Stromal cell of bone marrow (primary cell): ENCODE measurements at places on chromosomes 7 and 10.

GRCh38 chr7:26759108-26759507 is 105.3 kb downstream of the SKAP2 start:
- no peak for DNase-seq

DNA sequence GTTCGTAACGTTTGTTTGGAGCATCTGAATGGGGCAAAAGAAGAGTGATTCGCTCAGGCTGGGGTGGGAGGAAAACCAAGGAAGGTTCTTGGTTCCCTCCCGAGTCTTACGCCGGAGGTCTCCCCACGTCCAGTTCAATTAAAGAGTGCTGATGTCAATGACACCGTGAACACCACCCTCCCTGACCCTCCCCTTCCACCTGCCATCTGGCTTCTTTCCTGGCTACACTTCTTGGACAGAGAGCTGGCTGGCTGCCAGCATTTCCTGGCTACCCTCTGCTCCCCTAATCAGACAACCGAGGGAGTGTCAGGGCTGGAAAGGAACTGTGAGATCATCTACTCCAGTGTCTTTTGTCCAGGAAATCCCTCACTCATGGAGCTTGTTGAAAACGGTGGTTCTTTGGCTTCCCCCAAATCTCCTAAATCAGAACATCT is 24.1 kb upstream of the FFAR4 start:
- DNase-seq, result no peak

GRCh38 chr7:104074529-104074928 is 85.1 kb upstream of the RELN start:
- DNase-seq, result peak; percentile 10

GRCh38 chr10:127398140-127398970 is 150.8 kb upstream of the NPS start:
- peak; percentile 21 for DNase-seq

DNA sequence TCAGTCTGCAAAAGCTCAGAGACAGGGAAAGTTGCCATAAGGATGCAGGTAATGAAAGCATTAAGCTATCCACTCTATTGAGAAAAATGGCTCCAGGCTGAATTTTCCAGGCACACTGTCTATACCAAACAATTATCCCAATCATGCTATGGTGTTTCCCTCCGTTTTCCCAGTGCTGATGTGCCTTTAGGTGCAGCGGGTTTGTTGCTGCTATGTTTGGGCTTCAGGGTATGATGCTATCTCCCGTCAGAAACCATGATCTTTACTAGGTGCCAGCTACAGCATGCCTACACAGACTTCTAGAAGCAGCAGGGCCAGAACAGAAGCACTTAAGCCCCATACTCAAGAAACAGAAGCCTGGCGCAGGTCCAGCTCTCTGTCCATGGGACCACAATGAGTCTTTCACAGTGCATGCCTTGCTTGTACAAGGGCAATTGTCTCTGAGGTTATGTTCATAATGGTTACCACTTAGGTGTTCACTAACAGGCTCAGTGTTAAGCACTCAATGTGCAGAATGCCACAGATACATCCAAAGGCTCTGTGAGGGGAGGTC is 19.4 kb downstream of the STEAP1B start:
- no peak for DNase-seq

DNA sequence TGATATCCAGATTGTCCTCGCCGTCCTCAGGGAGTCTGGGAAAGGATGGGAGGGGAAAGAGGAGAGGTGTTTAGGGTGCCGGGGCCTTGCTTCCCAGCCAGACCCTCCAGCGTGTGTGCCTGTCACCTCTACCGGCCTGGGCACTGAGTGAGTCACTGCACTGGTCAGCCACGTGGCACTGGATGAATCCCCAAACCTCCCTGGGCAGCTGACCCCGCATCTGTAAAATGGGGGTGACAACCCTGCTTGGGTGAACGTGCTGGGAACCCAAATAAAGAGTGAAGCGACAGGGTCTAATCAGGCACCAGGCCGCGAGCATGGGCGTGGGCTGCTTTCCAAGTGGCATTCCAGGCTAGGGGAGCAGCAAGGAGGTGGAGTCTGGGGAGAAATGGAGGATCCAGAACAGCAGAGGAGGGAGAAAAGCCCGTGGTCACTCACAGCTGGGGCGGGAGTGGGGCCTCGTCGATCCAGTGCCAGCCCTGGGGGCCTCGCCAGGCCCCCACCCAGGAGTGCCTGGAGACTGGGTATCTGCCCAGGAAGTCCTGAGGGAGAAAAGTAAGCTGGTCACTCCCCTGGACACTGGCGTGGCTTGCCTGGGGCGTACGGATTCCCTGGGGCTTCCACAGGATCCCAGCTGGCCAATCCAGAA is 29.7 kb downstream of the KLRG2 start:
- DNase-seq, result no peak

DNA sequence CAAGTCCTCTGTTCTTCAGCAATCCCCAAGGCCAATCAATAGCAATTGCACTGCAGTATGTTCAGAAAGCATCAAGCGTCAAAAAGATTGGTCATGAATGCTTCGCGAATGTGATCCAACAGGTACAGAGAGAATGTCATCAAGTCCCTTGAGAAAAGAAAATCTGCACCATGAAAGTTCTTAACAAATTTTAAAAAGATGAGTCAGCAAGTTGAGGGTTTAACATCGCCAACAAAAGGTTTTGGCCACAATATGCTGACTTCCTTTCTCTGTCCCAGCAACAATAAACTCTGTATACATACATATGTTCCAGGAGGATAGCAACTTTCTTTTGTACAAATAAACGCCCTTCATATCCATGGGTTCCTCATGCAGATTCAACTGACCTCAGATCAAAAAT is 168.5 kb upstream of the C7orf33 start:
- DNase-seq, result no peak

- DNase-seq, result peak; percentile 25
These were observed 48.7 kb downstream of the ANK3 start for GRCh38 chr10:60340973-60341372.

DNA sequence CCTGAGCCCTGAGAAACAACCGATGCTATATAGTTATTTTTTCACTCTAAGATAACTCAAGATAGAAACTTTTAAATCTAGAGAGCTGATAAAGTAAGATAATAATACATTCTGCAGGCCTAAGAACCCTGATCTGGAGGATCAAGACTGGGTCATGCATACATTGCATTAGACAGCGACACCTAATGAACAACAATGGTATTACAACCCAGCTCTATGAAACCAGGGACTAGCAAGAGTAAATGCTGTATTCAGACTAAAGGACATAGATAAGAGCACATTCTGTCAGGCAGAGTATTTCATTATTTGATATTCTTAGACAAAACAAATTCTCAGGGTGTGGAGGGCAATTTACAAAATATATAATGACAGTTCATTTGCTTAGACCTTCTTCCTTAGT is 148.6 kb downstream of the GRK5 start:
- DNase-seq, result no peak

GRCh38 chr10:77638321-77639101 is 903 bp upstream of the KCNMA1 start:
- no peak for DNase-seq

- no peak for DNase-seq
These were observed 146.6 kb downstream of the CTNNA3 start for GRCh38 chr10:67549390-67549789.

DNA sequence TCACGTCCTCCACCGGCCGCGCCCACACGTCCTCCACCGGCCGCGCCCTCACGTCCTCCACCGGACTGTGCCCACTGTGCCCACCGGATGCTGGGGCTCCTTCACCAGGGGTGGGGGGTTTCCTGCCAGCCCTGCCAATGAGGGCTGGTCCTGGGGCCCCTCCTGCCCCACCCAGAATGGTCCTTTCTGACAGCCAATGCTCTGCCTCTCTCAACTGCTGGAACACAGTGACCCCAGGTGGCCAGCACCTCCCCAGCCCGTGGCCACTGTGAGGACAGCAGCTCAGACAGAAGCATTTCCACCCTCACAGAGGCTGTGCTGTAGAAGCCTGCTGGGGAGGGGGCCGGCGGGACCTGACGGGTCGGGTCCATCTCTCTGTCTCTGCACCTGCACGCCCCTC is 90.1 kb upstream of the DNAAF5 start:
- no peak for DNase-seq

- DNase-seq, result no peak
These were observed 566.5 kb downstream of the ATRNL1 start for GRCh38 chr10:115659616-115660015.

GRCh38 chr7:15709978-15710377 is 23.5 kb upstream of the MEOX2 start:
- DNase-seq, result no peak

DNA sequence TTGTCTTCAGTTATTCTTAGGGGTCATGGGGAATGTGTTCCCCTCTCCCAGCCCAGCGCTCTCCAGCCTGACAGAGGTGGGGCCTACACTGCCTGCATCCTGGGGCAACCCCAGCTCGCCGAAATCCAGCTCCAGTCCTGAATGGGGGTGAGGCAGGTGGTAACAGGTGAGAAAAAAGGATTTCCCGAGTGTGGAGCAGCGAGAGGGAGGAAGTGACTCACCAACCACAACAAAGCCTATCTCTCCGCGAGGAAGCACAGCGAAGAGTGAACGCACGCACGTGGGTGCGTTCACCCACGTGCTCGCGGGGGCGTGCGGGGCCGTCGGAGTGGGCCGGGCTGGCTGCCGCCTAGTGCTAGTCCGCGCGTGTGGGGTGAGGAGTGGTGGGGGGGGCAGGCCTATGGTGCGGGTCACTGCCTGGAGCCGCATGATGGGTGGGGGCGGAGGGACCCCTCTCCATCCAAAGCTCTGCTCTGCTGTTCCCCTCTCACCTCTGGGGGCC is 855 bp upstream of the PALD1 start:
- DNase-seq, result no peak

- DNase-seq, result no peak
These were observed 321.0 kb upstream of the TPK1 start for GRCh38 chr7:145156834-145157233.

DNA sequence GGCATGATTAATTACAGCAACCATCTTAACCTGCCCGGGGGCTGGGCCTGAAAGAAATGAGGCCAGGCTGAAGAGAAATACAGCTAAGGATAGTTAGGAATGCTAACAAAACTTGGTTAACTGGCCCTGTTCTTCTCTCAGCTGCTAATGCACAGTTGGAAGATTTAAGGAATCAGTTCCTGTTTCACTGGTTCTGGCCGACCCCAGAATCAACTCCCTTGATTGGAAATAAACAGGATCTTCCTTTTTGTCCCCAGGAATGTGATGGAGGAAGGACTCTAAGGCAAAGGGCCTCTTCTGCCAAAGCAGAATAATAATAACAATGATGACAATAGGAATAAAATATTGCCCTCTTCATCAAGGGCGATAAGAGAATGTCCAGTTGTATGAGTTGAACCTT is 3.5 kb upstream of the LRMDA start:
- DNase-seq, result no peak

DNA sequence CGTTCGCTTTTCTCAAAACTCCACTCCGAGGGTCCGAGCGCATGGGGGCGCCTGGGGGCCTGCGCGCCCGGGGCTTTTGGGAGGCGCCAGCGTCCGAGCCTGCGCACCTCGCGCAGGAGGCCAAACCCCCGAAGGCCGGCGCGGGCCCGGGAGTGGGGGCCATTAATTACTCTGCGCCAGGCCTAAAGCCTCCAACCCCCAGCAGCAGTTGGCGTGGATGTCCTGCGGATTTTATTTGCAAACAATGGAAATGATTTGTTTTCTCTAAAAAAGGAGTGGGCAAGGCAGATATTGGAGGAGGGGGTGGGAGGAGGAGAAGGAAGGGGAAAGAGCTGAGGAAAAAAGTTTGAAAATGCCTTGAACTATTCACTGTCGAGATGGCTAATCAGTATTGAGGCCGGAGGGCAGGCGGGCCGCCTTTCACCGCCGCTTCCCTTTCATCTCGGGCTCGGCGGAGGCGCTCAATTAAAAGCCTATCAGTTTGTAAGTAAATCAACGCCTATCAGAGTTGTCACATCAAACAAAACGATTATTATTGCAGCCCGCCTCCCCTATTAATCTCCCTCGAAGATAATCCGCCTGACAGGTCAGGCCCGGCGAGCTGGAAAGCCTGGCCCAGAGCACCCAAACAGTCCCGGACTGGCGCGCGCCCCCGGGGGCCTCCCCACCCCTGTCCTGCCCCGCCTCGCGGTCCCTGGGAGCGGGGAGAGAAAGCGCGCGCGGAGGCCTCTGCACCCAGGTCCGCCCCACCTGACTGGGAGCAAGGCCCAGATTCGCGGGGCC is 3.4 kb upstream of the ZNF503 start:
- DNase-seq, result no peak

- DNase-seq, result no peak
These were observed 139.0 kb upstream of the GDF10 start for GRCh38 chr10:47160967-47161366.

GRCh38 chr10:58782876-58783851 is 270.5 kb downstream of the BICC1 start:
- no peak for DNase-seq

GRCh38 chr7:100464210-100464660 is at the start of gene SPACDR:
SPACDR (minus strand) TSS chr7:100464260; CDS start chr7:100464025, 235 bp downstream.
- DNase-seq, result no peak

DNA sequence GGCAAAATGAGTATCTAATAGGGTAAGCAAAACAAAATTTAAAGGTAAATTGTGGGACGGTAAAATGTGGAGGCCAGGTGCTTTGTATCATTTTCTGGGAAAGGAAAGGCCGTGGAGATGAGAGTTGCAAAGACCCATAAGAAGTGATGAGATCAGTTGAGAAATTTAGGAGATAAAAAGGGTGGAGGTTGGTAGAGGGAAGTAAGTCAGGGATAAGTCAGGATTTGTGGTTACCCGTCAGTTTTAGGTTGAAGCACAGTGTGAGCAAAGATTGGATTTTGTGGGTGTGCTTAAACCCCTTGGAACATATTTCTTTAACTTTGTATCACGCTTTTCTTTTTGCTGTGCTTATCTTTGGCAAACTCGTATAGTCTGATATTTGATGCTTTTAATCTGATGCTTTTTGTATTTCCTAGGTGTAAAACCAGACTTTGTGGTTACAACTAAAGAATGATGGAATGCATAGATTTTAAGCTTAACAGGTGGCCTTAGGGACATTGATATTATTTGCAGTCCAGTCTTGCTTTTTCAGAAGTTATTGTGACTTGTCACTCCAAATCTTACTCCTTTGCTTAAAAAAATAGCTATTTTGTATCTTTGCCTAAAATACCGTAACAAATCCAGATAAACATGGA is 1.2 kb downstream of the BTRC start:
- no peak for DNase-seq

DNA sequence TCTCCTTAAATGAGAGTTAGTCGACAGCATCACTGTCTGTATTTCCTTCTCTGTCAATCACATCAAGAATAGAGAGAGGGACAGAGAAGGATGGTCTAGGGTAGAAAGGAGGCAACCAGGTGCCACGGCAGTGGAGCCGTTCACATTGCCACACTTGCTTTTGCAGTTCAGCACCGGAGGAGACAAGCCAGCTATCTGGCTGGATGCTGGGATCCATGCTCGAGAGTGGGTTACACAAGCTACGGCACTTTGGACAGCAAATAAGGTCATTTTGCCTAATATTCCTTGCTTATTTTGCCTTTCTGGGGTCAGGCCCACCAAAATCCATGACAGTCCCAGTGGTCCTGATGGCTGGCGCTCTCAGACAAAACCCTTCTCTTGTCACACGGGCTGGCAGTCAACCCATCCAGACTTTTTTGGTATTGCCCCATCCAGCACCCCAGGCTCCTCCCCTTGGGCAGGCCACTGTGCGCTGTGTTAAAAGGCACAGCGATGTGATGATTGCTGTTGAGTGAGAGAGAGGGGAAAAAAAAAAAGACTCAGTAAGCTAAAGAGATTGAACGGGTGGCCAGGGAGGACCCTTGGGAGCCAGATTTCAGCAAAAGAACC is 8.4 kb downstream of the CPA2 start:
- DNase-seq, result no peak

GRCh38 chr10:58023341-58024073 is 244.2 kb downstream of the IPMK start:
- peak; percentile 60 for DNase-seq

GRCh38 chr10:23341004-23341403 is 3.6 kb downstream of the C10orf67 start:
- no peak for DNase-seq
